ENCODE measurements at places on chromosomes 16 and 17.

DNA sequence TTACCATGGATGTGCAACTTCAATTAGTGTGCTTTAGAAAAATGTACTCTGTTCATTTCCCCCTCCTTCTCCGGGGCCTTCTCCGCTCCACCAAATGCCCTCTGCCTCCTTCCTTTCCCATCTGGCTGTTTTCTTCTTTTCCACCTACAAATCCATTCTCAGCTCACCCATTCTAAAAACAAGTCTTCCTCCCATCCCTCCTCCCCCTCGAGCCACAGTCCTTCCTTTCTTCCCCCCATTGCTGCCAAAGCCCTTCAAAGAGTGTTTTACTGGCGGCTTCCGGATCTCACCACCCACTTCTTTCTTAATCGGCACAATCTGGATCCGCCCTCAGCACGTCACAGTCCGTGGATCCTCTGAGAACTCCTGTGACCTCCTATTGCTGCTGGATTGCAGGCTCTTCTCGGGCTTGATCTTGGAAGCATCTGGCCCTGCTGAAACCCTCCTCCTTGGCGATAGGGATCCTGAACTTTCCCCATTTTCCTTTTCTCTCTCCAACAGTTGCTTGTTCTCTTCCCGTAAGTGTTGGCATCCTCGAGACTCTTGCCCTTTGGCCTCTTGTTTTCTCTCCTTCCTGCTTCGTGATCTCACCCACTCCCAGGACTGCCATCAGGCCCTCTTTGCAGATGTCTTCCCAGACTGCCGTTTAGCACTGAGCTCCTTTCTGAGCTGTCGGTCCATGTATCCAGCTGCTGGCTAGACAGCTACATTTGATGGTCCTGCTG is 36.0 kb upstream of the FBXO47 start:
- DNase-seq: no peak

DNA sequence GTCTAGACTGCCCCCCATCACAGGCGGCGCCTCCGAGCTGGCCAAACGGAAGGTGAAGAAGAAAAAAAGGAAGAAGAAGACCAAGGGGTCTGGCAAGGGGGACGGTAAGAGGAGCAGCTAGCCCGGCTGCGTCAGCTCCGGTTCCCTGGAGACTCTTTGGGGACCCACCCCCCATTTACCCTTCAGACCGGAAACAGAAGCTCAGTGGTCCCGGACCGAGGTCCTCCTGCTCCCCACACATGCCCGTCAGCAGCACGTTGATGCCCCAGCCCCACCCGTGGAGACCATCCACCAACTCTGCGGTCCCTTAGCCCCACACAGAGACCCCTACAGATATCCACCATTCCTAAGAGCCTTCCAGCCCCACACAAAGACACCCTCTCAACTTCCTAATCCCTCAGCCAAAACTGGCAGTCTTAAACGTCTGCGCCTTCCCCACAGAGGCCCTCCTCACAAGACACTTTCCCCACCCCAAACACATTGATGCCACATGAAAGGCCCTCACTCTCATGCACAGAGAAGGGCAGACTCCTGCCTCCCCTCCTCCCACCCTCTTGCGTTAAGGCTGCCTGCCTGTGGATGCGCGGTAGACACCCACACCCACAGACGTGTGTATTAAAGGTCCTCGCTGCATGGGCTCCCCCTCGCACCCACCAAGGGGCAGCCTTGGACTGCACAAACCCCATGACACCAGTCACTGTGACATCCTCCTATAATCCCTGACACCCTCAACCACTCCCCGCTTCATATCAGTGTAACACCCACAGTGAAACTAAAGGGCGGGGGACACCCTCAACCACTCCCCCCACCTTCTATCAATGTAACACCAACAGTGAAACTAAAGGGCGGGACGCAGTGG is 58.2 kb upstream of the RPH3AL start:
- DNase-seq: no peak

DNA sequence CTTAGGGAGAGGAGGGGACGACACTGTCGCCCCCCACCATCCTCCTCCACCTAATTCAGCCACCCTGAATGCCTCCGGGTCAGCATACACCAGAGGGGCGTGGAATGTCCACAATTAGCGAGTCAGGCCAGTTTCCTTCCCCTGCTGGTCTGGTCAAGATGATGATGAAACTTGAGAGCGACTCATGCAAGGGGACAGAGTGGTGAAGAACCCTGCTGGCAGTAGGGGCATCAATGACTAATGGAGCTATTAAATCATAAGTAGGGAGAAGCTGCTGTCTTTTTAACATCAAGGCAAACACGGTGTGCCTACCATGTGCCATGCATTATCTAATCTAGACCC is 7.2 kb downstream of the SPACA3 start:
- DNase-seq: no peak

- DNase-seq: no peak
Measured at GRCh38 chr16:88999457-89000206, 22.6 kb upstream of the CBFA2T3 start.

DNA sequence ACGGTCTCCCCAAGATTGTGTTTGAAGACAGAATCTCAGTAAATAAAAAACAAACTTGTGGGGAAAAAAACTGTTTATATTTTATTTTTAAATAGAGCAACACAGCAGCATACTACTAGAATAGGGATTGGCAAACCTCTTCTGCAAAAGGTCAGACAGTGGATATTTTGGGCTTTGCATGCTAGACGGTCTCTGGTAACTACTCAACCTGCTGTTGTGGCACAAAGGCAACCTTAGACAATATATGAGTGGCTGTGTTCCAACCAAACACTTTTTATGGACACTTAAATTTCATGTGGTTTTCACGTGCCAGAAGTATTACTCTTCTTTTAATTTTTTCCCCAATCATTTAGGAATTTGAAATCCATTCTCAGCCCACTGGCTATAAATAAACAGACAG is 55.0 kb downstream of the IRX5 start:
- no peak for DNase-seq

DNA sequence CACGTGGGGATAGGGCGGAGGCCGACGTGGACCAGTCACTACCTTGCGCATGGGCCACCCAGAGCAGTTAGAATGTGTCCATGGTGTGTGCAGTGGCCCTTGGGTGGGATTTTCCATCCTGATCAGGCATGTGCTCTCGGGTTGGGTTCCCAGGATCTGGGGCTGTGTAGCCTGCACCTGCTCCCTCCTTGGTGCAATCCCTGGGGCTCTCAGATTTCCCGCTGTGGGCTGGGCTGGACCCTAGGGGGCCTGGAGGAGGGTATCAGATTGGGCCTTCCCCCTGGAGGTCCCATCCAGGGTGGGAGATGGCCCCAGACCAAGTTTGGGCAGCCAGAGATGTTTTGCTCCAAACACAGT is 1.3 kb downstream of the SMTNL2 start:
- no peak for DNase-seq

DNA sequence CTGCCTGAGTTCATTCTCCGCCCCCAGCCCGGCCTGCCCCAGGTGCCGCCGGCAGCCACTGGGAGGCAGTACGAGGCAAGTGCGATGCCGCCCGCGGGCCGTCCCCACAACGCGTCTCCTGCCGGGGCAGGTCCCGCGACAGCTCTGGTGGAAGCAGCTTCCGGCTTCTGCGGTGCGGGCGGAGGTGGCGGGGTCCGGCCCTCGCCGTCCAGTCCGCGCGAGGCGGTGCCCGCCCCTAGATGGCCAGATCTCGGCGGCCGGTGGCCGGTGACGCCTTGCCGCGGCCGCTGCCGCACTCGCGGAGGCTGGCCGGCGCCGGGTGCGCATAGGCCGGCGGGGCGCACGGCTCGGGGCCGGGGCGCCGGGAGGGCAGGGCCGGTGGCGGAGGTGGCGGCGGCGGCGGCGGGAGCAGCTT is 1.8 kb downstream of the GJD3 start:
- DNase-seq: peak; percentile 87

- DNase-seq: no peak
Measured at GRCh38 chr17:31733326-31733725, 125.7 kb downstream of the COPRS start.

DNA sequence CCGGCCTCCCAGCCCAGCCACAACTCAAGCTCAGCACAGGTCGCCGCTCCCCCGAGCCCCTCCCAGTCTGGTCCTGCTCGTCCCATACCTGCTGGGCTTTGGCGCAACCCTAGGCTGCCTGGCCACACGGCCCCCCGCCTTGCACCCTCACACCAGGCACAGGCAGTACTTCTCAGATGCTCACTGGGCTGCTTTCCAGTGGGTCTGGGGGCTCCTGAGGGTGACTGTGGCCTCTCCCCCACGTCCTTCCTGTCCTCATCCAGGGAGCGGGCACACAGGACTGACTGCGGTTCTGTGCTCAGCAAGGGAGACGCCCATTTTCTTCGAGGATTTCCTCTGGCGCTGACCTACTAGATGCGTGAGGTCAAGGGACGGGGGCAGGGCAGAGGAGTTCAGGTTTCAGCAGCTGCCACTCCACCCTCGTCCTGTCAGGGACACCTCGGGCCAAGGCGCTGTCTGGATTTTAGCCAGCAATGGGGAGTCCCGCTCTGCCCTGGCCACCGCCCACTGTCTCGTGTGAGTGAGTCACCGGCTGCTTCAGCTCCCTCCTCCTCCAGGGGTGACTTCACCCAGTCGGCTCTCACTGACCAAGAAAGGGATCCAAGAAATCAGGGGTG is 115.8 kb downstream of the NPIPB11 start:
- peak; percentile 81 for DNase-seq

GRCh38 chr16:84020353-84020752 is 22.2 kb downstream of the SLC38A8 start:
- no peak for DNase-seq

GRCh38 chr16:83508295-83508694 is 299.5 kb upstream of the HSBP1 start:
- DNase-seq: no peak

DNA sequence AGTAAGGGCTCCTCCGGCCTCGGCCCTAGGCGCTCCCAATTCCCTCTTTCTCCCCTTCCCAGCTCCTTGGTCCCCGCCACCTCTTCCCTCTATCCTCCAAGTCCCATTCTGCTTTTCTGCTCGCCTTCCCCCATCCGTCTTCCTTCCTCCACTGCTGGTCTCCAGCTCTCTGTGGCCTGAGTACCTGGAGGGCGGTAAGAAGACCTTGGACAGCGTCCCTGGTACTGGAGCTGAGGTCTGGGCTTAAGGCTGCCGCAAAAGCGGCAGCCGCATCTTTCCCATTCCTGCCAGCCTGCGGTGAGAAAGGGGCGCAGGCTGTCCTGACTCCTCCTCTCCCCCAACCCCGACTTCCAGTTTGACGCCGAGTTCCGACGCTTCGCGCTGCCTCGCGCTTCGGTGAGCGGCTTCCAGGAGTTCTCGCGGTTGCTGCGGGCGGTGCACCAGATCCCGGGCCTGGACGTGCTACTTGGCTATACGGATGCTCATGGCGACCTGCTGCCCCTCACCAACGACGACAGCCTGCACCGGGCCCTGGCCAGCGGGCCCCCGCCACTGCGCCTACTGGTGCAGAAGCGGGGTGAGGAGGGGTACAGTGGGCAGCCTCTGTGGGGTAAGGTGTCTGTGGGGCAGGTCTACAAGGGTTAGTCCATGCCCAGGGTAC is 471 bp downstream of the PARD6A start:
- DNase-seq: no peak

DNA sequence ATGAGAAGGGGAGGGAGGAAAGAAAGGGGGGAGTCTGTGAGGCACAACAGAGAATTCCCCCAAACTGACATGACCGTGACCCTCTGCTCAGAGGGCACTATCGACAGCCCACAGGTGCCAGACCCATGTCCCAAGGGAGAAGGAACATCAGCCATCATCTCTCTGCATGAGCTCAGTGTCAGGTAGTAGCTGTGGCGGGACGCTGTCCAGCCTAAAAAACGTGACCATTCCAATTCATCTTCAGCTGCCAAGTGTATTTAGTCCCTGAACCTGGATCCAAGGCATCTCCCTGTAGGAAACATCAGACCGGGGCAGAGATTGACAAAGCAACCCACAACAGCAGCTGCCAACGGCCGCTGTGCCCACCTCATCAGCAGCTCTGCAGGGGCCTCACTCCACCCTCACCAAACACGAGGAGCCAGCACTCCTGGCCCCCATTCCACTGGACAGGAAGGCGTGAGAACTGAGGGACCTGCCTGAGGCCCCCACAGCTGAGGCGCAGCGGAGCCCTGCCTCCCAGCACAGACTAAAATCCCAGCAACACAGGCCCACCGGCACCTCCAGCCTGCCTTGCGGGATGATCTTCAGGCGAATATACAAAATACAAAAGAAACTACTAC is 8.6 kb downstream of the TAF1C start:
- no peak for DNase-seq

GRCh38 chr17:46158323-46159296 is 34.6 kb downstream of the KANSL1 start:
- DNase-seq: no peak

- DNase-seq: no peak
Measured at GRCh38 chr16:1920727-1921171, 2.5 kb upstream of the HS3ST6 start.

DNA sequence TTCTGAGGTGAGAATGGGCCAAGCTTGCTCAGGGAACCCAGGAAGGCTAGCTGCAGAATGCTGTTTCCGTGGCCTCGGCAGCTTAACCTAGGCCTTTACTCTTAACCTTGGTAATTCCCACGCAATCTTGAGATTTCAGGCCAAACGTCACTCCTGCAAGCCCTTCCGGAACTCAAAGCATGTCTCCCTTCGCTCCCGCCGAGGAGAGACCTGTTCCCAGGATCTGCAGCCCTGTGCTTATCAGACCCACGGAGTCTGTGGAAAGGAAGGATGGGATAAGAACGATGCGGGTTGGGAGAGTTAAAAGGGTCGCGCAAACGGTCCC is 524 bp upstream of the ZFP3 start:
- no peak for DNase-seq

- DNase-seq: no peak
Measured at GRCh38 chr17:57539529-57540301, 205.4 kb downstream of the CCDC182 start.

DNA sequence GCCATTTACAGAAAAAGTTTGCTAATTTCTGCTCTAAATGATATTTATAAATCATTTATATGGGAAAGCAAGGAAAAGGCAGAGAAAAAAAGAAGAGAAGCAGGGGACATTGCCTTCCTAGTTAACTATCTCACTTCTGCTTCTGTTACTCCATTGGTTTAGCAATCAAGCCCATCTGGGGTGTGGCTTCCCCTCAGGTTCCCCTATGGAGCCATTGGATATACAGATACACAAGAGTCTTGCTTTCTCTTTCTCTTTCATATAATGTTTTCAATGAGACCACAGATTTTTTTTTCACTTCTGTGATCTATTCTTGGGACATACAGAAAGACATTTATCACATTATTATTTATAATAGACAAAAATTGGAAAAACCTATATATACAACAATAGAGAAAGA is 105.6 kb upstream of the TOM1L1 start:
- DNase-seq: peak; percentile 3

GRCh38 chr17:33862772-33863602 is 392.1 kb upstream of the CCL2 start:
- DNase-seq: no peak

Measured in HL-60 (cell line).